ENCODE measurements at places on chromosomes 3 and 15.
A peak's percentile ranks its signal among the peaks of the same experiment; 100 is the strongest.

DNA sequence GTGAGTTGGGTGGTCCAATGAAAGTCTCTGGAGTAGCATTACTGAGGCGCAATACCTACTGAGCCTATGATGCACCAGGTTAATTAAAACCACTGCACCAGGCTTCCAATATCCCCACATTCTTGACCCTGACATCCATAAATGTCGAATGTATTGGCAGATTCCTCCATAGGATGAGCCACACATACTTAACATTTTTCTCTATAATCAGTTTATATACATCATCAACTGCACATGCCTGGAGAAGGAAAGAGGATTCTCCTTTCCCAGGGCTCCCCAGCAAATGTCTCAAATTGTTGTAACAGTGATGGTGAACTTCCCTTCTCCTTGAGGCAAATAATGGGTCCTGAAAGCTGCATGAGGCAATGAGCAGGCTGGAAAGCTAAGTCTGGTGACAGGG, 82.3 kb upstream of the LPP start:
- no peak for DNase-seq

GRCh38 chr15:63157891-63158431, 684 bp upstream of the RPS27L start:
- DNase-seq, result peak; percentile 68

DNA sequence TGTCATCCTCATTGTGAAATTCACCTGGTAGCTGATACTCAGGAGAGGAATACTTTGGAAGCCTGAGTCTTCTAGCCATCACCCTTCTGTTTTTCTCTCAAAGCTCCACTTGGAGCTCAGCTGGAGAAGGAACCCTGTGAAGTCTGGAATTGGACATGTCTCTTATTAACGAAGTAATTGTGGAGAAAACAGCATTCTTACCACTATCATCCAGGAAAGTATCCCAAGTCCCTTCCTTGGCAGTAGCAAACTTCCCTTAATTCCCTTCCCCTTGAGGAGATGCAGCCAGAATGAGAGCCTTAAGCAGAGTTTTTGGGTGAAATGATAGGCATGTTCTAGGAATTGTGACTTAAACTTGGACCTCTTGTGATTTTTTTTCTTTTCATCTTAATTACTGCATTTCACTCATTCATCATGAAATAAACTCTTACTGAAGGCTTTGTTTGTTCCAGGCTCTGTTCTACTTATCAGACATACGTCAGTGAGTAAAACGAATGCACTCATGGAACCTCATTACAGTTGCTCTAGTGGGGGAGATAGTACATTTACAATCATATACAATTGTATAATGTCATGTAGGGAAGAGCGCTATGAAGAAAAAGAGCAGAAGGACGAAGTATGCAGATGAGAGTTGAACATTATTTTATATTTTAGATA, 30.5 kb upstream of the TCF12 start:
- no peak for DNase-seq

- DNase-seq, result no peak
Observed at GRCh38 chr15:57867970-57868798, 161.7 kb downstream of the POLR2M start.

DNA sequence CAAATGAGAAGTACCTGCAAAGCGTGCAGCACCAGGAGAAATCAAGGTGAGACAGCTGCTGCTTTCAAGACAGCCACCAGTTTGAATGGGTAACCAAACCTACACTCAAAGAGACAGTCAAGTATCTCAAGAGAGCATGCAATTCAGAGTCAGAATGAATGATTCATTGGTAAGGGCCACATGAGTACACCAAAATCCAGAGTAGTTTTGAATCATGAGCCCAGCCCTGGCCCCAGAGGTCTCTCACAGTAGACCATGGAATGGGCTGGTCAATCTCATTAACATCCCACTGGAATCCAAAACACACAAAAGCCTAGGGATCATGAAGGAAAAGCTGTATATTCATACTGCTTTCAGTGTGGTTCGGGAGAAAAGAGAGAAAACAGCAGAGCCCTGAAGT, 242.8 kb downstream of the TBL1XR1 start:
- no peak for DNase-seq

- no peak for DNase-seq
Observed at GRCh38 chr3:188658606-188659005, 504.6 kb downstream of the LPP start.

DNA sequence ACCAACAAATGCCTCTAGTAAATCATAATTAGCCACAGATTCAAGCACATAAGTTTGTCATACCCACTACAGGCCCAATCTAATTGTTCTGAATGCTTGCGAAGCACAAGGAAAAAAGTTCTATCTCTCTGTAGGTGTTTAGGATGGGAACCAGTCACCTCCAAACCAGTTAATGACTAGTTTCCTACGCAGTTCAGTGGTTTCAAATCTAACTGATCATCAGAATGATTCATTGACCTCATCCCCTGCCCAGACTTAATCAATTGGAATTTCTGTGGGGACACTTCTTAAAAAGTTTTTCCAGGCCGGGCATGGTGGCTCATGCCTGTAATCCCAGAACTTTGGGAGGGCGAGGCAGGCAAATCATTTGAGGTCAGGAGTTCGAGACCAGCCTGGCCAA, 24.3 kb upstream of the MASP1 start:
- DNase-seq, result no peak

GRCh38 chr3:45682786-45683185, 6.4 kb upstream of the SACM1L start:
- DNase-seq, result no peak

DNA sequence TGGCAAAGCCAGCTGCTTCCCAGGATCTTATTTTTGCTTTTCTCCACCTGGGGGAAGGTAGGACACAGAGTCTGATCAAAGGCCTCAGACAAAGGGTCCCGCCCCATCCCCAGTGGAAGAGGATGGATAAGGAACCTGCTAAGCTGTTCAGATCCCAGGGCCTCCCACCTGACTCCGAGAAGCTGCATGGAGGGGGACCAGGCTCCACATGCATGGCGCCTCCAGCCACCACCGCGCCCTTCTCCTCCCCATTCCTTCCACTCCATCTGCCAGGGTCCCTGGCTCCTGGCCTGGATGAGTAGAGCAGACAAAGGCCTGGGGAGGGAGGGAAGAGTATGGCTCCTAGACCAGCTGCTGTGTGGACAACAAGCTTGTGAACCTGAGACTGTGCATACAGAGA, 20.0 kb upstream of the CRABP1 start:
- DNase-seq, result no peak

- peak; percentile 10 for DNase-seq
Observed at GRCh38 chr3:148464246-148464645, 233.5 kb upstream of the AGTR1 start.

All from NCI-H226 (cell line).